NCI-H187 (cell line): ENCODE measurements at places on chromosomes 16 and 17.

DNA sequence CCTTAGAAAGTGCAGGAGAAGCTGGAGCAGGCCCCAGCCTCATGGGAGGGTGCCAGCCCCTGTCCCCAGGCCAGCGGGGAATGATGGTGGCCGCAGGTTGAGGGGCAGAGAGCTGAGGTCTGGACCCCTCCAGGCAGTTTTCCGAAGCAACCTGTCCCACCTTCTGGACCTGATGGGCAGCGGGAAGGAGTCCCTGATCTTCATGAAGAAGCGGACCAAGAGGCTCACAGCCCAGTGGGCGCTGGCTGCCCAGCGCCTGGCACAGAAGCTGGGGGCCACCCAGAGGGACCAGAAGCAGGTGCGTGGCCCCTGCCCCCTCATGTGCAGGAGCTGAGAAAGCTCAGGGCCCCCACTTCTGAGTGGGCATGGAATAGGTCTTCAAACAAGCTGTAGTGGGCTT, 36.8 kb downstream of the MGAT5B start:
- no peak for DNase-seq

GRCh38 chr16:51355195-51355594, 204.1 kb upstream of the SALL1 start:
- DNase-seq, result no peak

GRCh38 chr17:77422748-77423113, 282.0 kb downstream of the SEC14L1 start:
- no peak for DNase-seq

DNA sequence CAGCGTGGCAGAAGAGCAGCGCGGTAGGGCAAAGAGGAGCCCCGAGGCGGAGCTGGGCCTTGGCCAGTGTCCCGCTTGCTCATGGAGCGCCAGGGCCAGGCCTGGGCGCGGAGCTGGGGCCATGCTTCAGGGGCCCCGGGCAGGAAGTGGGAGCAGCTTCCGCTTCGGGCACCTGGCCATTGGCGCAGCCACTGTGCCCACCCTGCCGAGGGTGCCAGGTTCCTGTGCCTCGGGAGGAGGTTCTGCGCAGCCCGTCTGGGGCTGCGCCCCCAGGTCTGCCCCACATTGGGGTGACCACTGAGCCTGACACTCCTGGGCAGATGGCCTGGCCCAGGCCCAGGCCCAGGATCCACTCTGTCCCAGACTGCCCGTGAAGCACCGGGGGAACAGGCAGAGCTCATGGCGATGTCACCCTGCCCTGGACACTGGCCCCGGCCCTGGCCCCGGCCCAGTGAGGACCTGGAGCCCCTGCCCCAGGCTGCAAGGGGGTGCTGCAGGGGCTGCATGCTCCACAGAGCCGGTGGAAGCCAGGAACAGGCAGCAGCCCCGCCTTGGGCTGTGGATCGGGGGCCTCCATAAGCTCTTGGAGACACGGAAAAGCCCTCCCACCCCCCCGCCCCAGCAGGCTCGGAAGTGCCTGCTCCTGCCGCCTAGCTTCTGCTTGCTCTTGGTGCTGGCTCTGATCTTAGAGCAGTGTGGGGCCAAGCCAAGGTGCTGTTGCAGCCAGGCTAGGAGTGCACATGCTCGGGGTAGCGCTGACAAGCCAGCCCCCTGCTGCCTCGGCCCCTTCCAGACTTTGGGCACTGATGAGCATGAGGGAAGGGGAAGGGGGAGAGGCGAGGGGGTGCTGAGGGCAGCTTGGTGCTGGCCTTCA, 35.9 kb upstream of the FOXJ1 start:
- no peak for DNase-seq

GRCh38 chr17:53470626-53471025, 352.1 kb upstream of the KIF2B start:
- DNase-seq, result no peak

- no peak for DNase-seq
These were observed 44.7 kb downstream of the TMEM132E start for GRCh38 chr17:34623856-34624766.

GRCh38 chr16:117379-118365, 20.8 kb downstream of the NPRL3 start:
- peak; percentile 70 for DNase-seq

- no peak for DNase-seq
These were observed 54.1 kb downstream of the VMP1 start for GRCh38 chr17:59761385-59762048.

- DNase-seq, result no peak
These were observed 10.4 kb upstream of the SLC47A2 start for GRCh38 chr17:19726631-19727376.

DNA sequence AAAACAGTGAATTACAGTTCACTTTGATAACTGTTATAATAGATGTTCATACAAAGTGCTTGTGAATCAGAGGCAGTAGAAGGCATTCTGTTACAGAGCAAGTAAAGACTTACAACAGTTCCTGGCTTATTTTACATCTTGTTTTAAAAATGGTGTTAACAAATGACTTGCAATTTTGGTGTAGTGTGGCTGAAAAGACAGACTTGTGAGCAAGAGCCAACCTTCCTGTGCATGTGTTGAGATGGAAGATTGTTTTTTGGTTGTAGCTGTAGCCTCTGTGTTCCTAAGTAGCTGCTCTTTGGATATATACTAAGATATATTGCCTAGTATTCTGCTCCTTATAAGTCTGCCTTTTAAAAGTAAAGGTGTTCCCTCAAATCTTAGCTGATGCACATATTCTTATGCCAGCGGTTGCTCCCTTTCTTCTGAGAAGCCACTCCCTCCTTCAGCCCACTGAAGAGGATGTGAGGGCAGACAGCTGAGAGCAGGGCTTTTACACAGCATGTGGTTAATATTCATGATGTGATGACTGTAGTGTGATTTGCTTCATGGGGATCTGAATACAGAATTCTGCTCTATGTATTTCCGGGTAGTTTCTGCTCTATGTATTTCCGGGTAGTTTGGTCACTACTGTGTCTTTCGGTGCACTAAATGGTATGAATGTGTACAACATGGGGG, 182.3 kb downstream of the PHKB start:
- no peak for DNase-seq

- no peak for DNase-seq
These were observed 3.8 kb upstream of the DBNDD1 start for GRCh38 chr16:90023078-90023447.

- DNase-seq, result no peak
These were observed 1.8 kb upstream of the GINS2 start for GRCh38 chr16:85690469-85691064.

DNA sequence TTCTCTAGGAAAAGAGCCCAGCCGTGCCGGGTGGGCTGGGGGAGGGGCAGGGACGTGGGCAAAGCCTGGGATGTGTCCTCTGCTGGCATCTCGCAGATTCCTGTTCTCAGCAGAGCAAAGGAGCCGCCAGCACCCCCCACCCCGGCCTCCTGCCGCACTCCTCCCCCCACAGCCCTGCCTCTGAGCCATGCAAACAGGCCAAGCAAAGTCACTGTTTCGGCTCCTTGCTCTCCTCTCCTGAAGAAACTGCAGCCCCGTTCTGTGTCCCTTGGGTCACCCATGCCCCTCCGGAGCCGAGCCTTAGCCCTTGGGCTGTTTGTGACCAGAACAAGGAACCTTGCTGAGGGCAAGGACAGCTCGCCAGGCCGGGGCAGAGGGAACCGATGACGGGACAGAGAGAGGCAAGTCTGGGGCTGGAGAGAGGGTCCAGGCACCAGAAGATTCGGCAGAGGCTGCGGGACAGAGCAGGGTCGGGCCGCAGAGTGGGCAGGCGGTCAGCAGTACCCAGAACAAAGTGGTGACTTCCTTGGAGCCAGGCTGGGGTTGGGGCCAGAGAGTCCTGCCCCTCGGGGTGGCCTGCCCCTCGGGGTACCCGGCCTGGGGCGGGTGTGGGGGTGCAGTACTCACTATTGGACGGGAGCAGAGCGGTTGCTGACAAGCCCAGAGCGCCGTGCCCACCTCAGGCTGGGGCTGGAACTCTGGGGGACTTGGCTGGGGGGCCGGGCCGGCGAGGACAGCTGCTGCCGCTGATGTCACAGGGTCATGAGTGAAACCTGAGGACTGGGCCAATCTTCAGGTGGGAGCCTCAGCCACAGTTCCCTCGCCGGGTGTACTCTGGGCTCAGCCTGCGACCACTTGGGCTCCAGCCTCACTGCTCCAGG, 9.2 kb upstream of the PRR29 start:
- no peak for DNase-seq

- DNase-seq, result no peak
These were observed 25.5 kb downstream of the ADAMTS18 start for GRCh38 chr16:77409311-77409710.

DNA sequence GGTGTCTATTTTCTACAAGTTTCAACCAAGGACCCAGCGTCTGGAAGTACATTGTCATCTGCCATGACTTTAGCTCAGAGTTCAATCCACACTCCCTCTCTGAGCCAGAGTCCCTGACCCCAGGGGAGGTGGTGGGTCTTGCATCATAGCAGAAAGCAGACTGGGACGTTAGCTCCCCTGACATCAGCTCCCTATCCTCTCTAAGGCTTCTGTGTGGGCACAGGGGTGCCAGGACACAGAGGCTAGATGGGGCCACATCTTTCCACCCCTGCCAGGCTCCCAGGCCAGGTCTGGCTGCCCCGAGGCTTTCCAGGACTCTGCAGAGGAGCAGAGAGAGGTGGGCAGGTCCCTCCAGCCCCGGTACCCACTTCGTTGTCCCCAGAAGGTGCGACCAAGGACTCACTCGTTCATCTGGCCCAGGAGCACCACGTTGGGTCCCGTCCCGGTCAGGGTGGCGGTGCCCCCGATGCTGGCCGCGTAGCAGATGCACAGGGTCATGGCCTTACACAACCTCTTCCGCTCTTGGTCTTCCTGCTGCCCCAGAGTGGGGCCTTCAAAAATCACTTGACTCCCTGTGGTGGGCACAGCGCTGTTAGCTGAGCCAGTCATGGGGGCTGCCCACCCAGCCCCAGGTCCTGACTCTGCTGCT, 10.5 kb downstream of the SLC13A5 start:
- no peak for DNase-seq

GRCh38 chr17:77926981-77927380, 31.5 kb upstream of the TNRC6C start:
- no peak for DNase-seq

DNA sequence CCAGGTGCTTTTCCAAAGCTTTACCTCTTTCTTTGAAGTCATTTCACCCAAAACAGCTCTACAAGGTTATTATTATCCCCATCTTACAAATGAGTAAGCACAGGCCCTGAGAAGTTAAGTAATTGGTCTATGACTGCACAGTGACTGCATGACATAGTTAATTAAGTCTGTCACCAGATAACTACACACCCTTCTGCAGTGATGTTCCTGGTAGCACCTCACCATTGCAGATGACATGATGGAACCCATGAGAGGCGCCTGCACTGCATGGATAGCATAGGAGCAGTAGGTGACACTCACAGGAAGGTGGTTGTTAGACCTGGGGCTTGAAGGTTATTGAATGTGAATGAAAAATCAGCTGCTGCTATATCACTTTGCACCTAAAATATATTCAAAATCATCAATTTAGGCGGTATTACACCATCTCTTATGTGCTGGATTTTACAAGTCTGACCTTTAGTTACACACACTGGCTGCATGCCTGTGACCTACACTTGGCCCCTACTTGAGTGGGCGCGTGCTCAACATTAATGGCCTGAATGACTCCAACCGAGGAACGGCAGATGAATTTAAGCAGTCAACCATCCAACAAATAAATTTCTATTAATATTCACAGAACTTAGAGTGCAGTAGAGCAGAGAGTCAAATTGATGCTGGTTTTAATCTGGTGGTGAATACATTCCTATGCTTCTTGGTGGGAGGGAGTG, 239.6 kb downstream of the CDH11 start:
- no peak for DNase-seq

- DNase-seq, result no peak
These were observed 2.7 kb downstream of the GCGR start for GRCh38 chr17:81806461-81807209.

- no peak for DNase-seq
These were observed 32.7 kb downstream of the VPS53 start for GRCh38 chr17:681738-682529.

DNA sequence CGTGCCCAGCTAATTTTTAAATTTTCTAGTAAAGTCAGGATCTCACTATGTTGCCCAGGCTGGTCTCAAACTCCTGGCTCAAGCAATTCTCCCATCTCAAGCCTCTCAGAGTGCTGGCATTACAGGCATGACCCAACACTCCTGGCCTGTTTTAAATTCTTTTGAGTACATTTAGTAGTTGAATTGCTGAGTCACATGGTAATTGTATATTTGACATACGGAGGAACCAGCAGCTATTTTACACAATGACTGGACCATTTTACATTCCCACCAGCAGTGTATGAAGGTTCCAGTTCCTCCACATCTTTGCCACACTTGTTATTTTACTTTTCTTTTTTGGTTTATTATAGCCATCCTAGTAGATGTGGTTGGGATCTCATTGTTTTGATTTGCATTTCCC, 43.6 kb downstream of the RHOT1 start:
- no peak for DNase-seq

DNA sequence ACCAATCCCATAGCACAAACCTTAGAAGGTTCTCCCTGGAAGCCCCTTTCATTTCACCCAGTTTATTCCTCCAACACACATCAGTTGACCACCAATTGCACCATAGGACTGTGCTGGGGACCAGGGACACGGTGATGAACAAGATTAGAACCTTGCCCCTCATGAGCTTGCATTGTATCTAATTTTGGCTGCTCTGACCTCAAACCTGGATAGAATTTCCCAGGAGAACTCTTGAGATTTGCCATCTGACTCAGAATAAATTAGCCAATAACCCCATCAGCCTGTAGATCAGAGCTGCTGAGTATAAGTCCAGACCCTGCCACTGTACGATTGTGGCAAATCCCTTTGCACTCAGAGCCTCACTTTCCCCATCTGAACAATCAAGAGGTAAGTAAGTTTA, 52.1 kb downstream of the CDH11 start:
- DNase-seq, result no peak

DNA sequence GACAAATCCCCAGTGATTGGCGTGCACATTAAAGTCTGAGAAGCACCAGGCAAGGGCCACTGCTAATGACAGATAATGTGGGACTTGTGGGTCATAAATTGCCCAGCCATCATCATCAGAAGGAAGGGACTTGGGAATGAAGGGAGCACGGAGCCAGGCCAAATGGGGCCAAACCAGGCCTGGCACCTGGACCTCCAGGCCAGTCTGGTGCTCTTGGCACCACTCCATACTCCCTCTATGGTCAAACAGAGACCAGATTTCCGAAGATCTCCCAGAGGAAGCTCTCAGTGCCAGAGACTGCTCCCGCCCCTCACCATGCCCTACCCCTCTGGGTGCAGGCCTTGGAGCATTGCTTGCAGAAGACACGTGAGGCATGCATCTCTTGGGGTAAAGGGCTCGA, 142.2 kb downstream of the CCDC182 start:
- DNase-seq, result no peak

DNA sequence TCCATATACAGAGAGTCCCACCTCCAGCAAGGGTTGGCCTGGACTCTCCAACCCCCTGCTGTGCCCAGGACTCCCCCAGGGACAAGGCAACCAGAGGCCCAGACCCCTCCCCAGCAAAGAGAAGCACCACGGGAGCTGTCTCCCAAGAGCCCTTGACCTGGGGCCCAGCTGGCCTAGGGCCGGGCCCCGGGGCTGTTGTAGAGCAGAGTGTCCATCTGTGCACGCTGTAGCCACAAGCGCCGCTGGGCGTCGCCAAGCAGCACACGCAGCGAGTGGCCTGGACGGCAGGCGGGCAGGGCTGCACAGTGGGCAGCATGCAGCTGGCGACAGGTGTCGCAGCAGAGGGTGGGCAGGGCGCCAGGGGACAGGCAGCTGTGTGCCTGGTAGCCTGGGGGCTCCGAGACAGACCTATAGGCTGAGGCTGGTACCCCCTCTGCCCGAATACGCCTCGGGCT, 4.3 kb downstream of the SPATA2L start:
- no peak for DNase-seq
